Astrocyte of the spinal cord (primary cell): ENCODE measurements at places on chromosomes 5 and 9.

- DNase-seq: no peak
Observed at GRCh38 chr5:119095611-119096010, 24.7 kb downstream of the DMXL1 start.

- DNase-seq: no peak
Observed at GRCh38 chr5:117144086-117144485, 569.5 kb upstream of the SEMA6A start.

GRCh38 chr9:128191406-128192046 is at the start of gene CIZ1:
Gene CIZ1 (minus strand): TSS chr9:128191572. CDS start chr9:128190857, 715 bp downstream.
- peak; percentile 79 for DNase-seq

GRCh38 chr9:99266255-99267023 is 44.4 kb downstream of the SEC61B start:
- peak; percentile 75 for DNase-seq

- peak; percentile 87 for DNase-seq
Observed at GRCh38 chr5:135386886-135387628, 12.0 kb downstream of the MACROH2A1 start.

DNA sequence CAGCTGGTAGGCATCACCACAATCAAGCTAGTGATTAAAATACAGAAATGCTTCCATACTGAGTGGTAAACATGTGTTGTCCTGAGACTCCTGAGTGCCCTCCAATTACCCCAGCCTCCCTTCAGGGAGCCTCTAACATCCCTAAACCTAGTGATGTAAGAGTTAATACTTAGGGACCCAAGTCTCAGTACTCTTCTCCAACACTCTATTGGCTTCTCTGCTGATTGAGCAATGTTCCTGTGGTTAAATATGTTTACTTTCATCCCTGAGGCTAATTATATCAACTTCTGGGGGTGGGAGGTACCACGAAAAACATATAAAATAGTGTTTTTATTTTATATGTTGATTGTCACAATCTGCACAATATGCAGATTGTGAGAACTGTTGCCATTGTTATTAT is 5.0 kb downstream of the GRXCR2 start:
- no peak for DNase-seq

DNA sequence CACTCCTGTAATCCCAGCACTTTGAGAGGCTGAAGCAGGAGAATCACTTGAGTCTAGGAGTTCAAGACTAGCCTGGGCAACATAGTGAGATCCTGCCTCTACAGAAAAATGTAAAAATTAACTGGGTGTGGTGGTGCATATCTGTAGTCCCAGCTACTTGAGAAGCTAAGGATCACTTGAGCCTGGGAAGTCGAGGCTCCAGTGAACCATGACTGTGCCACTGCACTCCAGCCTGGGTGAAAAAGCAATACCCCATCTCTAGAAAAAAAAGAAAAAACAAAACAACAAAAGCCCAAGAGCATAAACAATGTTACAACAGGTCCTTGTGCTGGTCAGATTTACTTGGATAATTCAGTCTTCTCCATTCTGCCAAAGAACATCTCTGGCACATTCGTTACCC is 44.3 kb upstream of the TGFBR1 start:
- DNase-seq: no peak

DNA sequence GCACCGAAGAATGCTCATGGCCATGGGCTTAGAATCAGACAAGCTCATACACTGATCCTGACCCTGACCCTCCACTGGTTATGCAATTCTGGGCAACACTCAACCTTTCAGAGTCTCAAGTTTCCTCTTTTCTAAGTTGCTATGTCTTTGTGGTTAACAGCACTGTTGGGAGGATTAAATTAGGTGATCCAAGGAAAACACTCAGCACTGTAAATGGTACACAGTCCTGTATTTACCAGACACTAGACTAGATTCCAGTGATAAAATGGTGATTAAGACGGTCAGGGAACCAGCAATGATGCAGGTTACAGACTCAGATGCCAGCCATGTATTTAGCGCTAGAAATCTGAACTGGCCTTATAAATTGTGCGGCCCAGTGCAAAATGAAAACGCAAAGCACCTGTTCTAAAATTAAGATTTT is 8.1 kb downstream of the ARL15 start:
- peak; percentile 53 for DNase-seq

DNA sequence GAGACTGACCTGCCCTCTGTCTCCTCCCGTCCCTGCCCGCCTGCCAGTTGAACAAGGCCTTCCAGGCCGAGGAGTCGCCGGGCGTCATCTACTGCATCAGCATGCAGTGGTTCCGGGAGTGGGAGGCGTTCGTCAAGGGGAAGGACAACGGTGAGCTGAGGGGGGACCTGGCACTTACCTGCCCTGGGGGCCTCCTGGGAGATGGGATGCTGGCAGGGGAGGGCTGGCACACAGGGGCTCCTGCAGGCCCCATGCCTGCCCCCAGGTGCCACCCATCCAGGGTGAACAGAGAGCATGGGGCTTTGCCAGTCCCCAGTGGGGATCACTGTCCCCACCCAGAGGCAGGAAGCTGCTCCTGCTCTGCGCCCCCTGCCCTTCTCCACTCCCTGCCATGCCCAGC is 43.0 kb downstream of the USP20 start:
- DNase-seq: no peak

- DNase-seq: peak; percentile 17
Observed at GRCh38 chr5:139808481-139809330, 13.1 kb downstream of the PSD2 start.

DNA sequence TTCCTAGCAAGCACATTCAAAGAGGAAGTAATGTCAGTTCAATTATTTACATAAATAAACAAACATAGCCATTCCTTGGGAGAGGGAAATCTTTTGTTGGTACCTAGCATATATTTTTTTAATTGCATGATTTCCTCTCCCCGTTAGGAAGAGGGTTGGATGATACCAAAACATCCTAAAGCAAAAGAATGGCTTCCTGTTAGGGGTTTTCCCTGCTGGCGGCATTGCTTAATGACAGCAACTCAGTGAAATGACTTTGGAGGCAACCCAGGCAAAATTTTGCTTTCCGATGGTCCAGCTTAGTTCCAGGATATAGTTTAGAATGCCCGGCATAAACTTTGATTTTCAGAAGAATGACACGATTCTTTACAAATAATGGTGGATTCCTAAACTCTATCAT is 73.2 kb downstream of the MAT2B start:
- no peak for DNase-seq

DNA sequence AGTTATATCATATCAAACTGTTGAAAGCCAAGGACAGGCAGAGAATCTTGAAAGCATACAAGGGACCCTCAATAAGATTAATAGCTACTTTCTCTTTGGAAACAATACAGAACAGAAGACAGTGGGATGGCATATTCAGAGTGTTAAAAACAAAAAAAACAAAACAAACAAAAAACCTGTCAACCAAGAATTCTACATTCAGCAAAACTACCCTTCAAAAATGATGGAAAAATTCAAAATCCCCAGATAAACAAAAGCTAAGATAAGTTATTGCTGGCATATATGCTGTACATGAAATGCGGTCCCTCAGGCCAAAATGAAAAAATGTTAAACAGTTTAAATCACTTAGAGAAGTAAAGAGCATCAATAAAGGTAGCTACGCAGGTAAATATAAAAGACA is 425.1 kb downstream of the ACTL7B start:
- no peak for DNase-seq

DNA sequence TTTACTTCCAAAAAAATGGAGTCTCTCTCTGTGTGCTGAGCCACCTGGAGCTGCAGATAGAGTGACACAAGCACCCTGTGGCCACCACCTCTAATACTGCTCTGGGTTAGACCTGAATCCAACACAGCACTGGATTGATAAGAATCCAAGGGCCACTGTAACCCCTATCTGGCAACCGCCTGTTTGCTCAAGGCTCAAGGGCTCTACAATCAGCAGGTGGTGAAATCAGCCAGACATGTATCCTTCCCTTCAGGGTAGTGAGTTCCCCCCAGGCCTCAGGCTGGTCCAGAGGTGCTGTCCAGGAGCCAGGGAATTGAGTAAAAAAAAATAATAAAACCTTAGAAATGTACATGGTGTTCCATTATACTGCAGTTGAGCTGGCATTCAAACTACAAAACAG is 509.0 kb downstream of the KIF4B start:
- DNase-seq: no peak

DNA sequence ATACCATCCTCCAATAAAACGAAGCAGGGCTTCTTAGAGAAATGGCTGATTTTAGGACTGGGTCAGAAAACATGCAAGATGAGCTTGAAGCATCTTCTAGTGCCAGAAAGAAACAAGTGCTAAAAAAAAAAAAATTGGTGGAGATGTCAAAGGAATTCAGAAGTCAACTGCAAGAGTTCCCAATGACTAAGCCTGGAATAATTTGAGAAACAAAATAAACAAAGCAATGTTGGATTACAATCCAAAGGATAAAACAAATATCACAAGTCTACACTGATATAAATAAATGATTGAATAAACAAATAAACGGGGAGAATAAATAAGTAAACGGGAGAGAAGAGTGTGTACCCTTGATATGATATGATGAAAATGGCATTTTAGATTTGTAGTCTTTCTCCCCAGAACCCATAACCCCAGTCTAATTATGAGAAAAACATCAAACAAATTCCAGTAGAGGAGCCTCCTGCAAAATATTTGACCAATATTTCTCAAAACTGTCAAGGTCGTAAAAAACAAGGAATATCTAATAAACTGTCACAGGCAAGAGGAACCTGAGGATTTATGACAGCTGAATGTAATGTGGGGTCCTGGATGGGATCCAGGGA is 63.5 kb upstream of the CCL21 start:
- DNase-seq: no peak

DNA sequence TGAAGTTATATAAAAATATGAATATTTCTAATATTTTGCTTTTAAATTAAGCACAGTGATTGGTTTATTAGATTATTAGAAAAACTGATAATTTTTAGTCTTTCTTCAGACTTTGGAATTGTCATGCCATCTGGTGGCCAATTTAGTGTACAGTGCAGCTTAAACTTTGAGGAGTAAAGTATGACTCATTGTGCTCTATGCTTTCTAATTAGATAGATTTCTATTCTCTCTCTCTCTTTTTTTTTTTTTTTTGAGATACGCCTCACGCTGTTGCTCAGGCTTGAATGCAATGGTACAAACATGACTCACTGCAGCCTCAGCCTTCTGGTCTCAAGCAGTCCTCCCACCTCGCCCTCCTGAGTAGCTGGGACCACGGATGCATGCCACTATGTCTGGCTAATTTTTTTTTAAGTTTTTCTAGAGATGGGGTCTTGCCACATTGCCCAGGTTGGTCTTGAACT is 42.1 kb upstream of the GPR21 start:
- DNase-seq: peak; percentile 91

DNA sequence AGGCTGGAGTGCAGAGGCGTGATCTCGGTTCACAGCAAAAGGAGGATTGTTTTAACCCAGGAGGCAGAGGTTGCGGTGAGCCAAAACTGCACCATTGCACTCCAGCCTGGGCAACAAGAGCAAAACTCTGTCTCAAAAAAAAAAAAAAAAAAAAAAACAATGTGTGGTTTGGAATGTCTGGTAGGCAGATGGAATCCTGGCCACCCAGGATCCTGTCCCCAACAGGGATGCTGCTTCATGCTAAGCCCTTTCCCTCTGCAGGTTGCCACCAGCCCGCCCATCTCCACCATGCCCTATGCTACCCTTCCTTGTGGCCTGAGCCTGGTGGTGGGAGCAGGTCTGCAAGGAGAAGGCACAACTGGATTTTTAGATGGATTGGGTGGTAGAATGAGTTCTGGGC is 129.7 kb upstream of the HAND1 start:
- no peak for DNase-seq
